ENCODE measurements at places on chromosomes 16 and 17. TPM values are rescaled to one million over a fixed set of nuclear protein-coding genes. Genes with fewer than 3 reads are reported as not detected.

- H3K36me3 ChIP-seq = no peaks in the 10 kb centered on the region
- no peak for DNase-seq
- no peaks in the 10 kb centered on the region for H3K27me3 ChIP-seq
- no peak overlapping the region for H3K27ac ChIP-seq
These were observed 37.7 kb upstream of the LCMT1 start for GRCh38 chr16:25073854-25074253.

GRCh38 chr17:67993998-67994361 lies 2.3 kb downstream of the C17orf58 start:
- H3K27ac ChIP-seq = peak overlapping the region; percentile 97
- peaks cover 42% of the 10 kb centered on the region for H3K4me1 ChIP-seq
- peak overlapping the region; percentile 84 for H3K4me3 ChIP-seq
- DNase-seq = no peak
- no peaks in the 10 kb centered on the region for H3K27me3 ChIP-seq

GRCh38 chr16:21276090-21276489 lies 2.0 kb downstream of the CRYM start:
- H3K27me3 ChIP-seq = peaks cover 54% of the 10 kb centered on the region
- peak overlapping the region; percentile 71 for H3K4me3 ChIP-seq
- H3K4me1 ChIP-seq = peaks cover 32% of the 10 kb centered on the region
- H3K36me3 ChIP-seq = no peaks in the 10 kb centered on the region
- peak overlapping the region; percentile 89 for H3K27ac ChIP-seq

DNA sequence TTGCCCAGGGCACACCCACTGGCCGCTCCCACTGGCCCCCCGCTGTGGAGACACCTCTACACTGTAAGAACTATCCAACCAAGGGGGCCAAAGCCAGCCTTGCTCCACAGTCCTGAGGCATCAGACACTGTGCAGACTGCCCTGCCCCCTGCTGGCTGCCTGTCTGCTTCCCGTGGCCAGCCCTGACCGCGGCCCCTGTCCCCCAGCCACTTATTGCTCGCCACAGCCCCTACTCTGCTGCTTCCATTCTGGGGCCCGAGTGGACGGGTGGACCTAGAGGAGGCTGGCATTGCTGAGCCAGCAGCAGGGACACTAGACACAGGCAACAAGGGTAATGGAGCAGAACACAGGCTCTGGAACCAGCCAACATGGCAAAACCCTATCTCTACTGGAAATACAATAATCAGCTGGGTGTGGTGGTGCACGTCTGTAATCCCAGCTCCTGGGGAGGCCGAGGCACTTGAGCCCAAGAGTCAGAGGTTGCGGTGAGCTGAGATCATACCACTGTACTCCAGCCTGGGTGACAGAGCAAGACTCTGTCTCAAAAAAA lies 19.7 kb upstream of the LRRC37A3 start:
- DNase-seq = peak; percentile 39
- no peak overlapping the region for H3K4me3 ChIP-seq
- no peaks in the 10 kb centered on the region for H3K4me1 ChIP-seq
- no peak overlapping the region for H3K27ac ChIP-seq
- H3K36me3 ChIP-seq = no peaks in the 10 kb centered on the region

- H3K4me3 ChIP-seq = no peak overlapping the region
- H3K36me3 ChIP-seq = no peaks in the 10 kb centered on the region
- no peak overlapping the region for H3K27ac ChIP-seq
- H3K4me1 ChIP-seq = peaks cover 62% of the 10 kb centered on the region
- no peak for DNase-seq
- no peaks in the 10 kb centered on the region for H3K27me3 ChIP-seq
These were observed 17.9 kb upstream of the ATP2A3 start for GRCh38 chr17:3982113-3982512.

DNA sequence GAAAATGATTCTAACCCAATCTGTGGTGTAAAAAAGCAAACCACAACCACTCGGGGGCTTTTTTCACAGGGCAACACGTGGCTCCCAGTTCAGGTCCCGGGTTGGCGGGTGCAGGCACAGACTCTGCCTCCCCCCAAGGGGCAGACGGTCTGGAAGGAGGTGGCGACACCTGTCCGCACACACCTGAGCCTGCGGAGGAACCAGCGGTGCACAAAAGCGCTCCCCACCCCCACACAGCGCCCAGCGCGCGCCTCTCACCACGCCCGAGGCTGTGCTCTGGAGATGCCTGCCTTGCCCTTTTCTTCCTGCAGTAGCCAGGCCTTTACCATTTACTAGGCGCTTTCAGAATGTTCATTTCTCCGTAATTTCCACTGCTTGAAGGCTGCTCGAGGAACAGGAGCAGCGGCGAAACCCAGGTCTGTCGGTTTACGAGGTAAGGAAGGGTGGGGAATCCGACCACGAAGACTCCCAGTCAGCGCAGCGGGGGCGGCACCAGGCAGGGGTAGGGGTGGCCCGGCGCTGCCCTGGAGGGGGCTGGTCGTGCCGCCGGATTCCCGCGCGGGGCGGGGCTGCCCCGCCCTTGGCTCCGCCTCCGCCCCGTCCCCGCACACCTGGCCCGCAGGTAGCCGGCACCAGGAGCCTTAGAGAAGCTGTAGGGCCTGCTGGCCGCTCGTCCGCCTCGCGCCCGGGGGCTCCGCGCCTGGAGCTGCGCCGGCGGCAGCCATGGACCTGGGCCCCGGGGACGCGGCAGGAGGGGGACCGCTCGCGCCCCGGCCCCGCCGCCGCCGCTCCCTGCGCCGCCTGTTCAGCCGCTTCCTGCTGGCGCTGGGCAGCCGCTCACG lies at the start of gene USP43:
Gene USP43, plus strand, starts transcription at position 608 of the 842 bp plus-strand sequence. Its CDS starts 116 bp downstream, at position 724.
- H3K4me1 ChIP-seq = peaks cover 19% of the 10 kb centered on the region
- H3K36me3 ChIP-seq = no peaks in the 10 kb centered on the region
- H3K4me3 ChIP-seq = peak within 1 kb of the TSS; percentile 69
- no peak within 1 kb of the TSS for H3K27ac ChIP-seq

GRCh38 chr16:73124097-73124652 lies 76.2 kb upstream of the ZFHX3 start:
- peak overlapping the region; percentile 81 for H3K27ac ChIP-seq
- no peak for DNase-seq
- no peaks in the 10 kb centered on the region for H3K36me3 ChIP-seq
- H3K27me3 ChIP-seq = no peaks in the 10 kb centered on the region
- peaks cover 15% of the 10 kb centered on the region for H3K4me1 ChIP-seq

PLA2G10 gene
- total RNA-seq = not detected

DNA sequence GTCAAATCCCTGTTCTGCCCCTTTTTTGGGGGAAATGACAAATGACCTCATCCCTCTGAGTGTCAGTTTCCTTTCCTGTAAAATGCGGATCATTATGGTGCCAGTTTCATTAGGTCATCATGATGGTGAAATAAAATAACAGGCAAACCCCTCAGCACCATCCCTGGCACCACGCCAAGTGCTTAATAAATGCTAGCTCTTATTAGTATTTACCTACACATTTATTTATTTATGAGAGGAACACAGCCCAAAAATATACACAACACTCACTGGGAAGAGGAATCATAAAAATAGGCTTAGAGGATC lies 28.6 kb upstream of the GPRC5B start:
- no peak overlapping the region for H3K27ac ChIP-seq
- H3K36me3 ChIP-seq = no peaks in the 10 kb centered on the region
- H3K27me3 ChIP-seq = peaks cover 37% of the 10 kb centered on the region

DNA sequence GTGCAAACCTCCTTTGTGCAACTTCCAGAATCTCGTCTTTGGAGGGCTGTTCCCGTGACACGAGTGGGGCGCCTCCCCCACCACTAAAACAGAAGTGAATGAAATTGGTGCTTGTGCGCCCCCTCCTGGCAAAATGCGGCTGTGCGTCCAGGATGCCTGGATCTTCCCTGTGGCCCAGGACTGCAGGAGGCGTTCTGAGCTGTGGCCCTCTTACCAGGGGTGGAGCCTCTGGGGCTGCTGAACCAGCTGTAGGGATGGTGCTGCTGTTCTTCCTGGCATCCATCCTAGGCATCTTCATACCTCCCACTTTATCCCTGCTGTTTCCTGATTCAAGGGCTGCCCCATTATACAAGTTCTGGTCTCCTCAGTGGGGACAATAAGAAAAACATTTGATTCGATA lies 18.5 kb upstream of the NAGLU start:
- peak; percentile 89 for DNase-seq
- peaks cover 27% of the 10 kb centered on the region for H3K36me3 ChIP-seq
- no peak overlapping the region for H3K4me3 ChIP-seq
- H3K27ac ChIP-seq = peak overlapping the region; percentile 98
- peaks cover 86% of the 10 kb centered on the region for H3K4me1 ChIP-seq

NPIPA8 gene
- 0.49 TPM for total RNA-seq

ZNF624 gene
- total RNA-seq = 1.2 TPM

COPRS gene
- total RNA-seq = 52.5 TPM

Measured in left ventricle myocardium inferior (tissue), 1 donor.